MCF 10A (cell line): ENCODE measurements at places on chromosomes 2 and 18. TPM values are rescaled to one million over a fixed set of nuclear protein-coding genes. Genes with fewer than 3 reads are reported as not detected.

The TAF4B gene
- total RNA-seq: 5.8 and 9.2 TPM in 2 replicates

The UGT1A9 gene
- total RNA-seq: not detected in 2 replicates

The CGREF1 gene
- 10.9 and 12.9 TPM in 2 replicates for total RNA-seq

The SIX2 gene
- total RNA-seq: 0.96 and 1.2 TPM in 2 replicates

The SCYGR5 gene
- total RNA-seq: not detected in 2 replicates

The FN1 gene
- total RNA-seq: 564 and 636 TPM in 2 replicates

The HAAO gene
- total RNA-seq: not detected in 2 replicates

GRCh38 chr2:114546531-114546930 is 104.1 kb downstream of the DPP10 start:
- peaks cover 12% of the 10 kb centered on the region for H3K27me3 ChIP-seq
- H3K36me3 ChIP-seq: no peaks in the 10 kb centered on the region
- no peak overlapping the region for H3K4me3 ChIP-seq
- H3K4me1 ChIP-seq: peaks cover 19% of the 10 kb centered on the region
- no peak for DNase-seq

- no peak overlapping the region for H3K4me3 ChIP-seq
- no peaks in the 10 kb centered on the region for H3K36me3 ChIP-seq
- no peak for DNase-seq
- no peaks in the 10 kb centered on the region for H3K27me3 ChIP-seq
- H3K27ac ChIP-seq: no peak overlapping the region
Measured at GRCh38 chr2:181642086-181642485, 14.8 kb downstream of the CERKL start.

DNA sequence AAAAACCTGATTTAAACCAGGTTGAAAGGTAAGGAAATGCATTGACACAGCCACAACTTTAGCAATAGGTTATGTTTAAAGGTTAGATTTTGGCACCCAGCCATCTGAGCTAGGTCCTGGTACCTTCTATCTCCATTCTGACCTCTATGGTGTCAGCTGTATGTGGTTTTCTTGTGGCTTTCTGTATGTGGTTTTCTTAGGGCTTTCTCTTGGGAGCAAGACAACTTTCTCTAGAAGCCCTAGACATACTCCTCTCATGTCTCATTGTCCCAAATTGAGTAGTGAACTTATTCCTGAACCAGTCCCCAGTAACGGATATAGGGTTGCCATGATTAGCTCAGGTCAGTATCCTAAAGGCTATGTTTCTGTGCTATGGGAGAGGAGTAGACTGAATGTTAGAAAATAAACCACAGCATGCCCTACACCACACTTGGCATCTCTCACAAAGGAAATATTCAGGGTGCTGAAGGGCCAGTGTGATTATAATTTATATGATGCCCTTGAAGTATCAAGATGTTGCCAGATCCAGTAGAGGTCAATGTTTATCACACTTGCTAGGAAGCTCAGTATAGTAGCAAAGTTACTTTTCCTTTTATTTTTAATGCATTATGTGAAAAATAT is 176.1 kb downstream of the CAPN13 start:
- peaks cover 7% of the 10 kb centered on the region for H3K4me1 ChIP-seq
- no peak for DNase-seq

- H3K36me3 ChIP-seq: peaks cover 31% of the 10 kb centered on the region
- H3K27me3 ChIP-seq: no peaks in the 10 kb centered on the region
- H3K27ac ChIP-seq: no peak overlapping the region
- no peak for DNase-seq
- peaks cover 6% of the 10 kb centered on the region for H3K4me1 ChIP-seq
Measured at GRCh38 chr2:38131676-38132075, 55.7 kb upstream of the CYP1B1 start.

GRCh38 chr2:40760071-40760666 is 308.3 kb upstream of the SLC8A1 start:
- no peaks in the 10 kb centered on the region for H3K27me3 ChIP-seq
- no peaks in the 10 kb centered on the region for H3K4me1 ChIP-seq
- H3K4me3 ChIP-seq: no peak overlapping the region
- H3K36me3 ChIP-seq: no peaks in the 10 kb centered on the region

- no peak overlapping the region for H3K27ac ChIP-seq
- H3K27me3 ChIP-seq: peaks cover 11% of the 10 kb centered on the region
- DNase-seq: no peak
- H3K36me3 ChIP-seq: no peaks in the 10 kb centered on the region
- no peak overlapping the region for H3K4me3 ChIP-seq
Measured at GRCh38 chr2:3600256-3600855, 5.4 kb downstream of the COLEC11 start.

DNA sequence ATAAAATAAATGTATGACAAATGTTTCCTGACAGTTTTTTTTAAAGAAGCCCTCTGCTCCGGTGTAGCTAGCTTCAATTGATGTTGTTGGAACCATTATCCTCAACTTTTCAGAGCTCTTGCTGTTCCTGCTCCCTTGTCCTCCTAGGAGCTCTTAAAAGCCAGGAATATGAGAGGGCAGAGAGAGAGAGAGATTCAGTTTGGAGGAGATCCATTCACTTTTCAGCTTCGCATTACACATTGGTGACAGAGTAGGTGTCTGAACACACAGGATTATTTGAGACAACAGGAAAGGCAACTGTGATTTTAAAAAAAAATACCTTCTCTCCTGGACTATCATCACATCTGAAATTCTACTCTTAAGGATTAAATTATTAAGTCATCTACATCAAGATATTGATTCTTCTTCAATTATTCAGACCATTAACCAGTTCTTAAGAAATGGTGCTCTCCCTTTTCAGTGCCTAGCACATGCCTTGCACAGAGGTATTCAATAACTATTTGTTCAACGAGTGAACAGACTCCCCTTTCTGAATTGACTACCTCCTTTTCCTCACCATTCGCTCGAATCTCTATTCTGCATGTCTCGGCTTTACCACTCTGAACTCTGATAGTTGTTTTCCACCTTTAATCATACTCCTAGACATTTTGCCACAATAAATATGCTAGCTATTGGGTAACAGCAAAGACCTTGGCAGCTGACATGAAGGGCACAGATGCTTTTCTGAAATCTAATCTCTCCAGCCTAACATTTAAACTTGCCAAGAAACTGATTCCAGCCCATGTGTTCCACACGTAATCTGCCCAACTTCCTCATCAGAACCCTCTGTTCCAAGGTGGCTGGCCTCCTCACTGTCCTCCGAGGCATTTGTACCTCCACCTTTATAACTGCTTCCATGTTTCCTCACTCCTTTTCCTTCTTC is 28.6 kb upstream of the SLC35F5 start:
- no peak for DNase-seq
- H3K4me1 ChIP-seq: no peaks in the 10 kb centered on the region
- no peaks in the 10 kb centered on the region for H3K36me3 ChIP-seq

- peak; percentile 57 for DNase-seq
- H3K4me3 ChIP-seq: no peak overlapping the region
- H3K27me3 ChIP-seq: no peaks in the 10 kb centered on the region
- H3K27ac ChIP-seq: no peak overlapping the region
- H3K36me3 ChIP-seq: peaks cover 6% of the 10 kb centered on the region
Measured at GRCh38 chr2:128313091-128313836, 5.4 kb downstream of the HS6ST1 start.

GRCh38 chr2:202883987-202884675 is 12.6 kb upstream of the ICA1L start:
- no peaks in the 10 kb centered on the region for H3K27me3 ChIP-seq
- H3K4me1 ChIP-seq: no peaks in the 10 kb centered on the region
- H3K36me3 ChIP-seq: peaks cover 83% of the 10 kb centered on the region
- no peak overlapping the region for H3K27ac ChIP-seq
- DNase-seq: no peak
- H3K4me3 ChIP-seq: no peak overlapping the region

DNA sequence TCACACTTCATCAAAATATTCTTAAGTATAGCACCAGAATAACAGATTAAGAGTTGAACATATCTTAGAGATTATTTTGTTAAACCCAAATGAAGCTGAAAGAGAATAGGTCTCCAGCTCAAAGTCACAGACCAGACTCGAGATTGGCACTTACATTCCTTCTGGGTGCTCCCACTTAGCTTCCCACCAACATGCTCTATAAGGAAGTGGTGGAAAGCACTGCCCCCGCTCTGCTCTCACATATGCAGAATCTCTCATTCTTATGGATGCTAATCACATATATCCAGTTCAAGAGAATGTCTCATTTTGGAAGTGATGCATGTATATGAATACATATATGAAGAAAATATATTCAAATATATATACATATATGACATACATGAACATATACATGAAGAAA is 71.5 kb upstream of the CD226 start:
- no peak overlapping the region for H3K27ac ChIP-seq
- peaks cover 74% of the 10 kb centered on the region for H3K36me3 ChIP-seq
- DNase-seq: no peak
- no peak overlapping the region for H3K4me3 ChIP-seq
- H3K4me1 ChIP-seq: no peaks in the 10 kb centered on the region

DNA sequence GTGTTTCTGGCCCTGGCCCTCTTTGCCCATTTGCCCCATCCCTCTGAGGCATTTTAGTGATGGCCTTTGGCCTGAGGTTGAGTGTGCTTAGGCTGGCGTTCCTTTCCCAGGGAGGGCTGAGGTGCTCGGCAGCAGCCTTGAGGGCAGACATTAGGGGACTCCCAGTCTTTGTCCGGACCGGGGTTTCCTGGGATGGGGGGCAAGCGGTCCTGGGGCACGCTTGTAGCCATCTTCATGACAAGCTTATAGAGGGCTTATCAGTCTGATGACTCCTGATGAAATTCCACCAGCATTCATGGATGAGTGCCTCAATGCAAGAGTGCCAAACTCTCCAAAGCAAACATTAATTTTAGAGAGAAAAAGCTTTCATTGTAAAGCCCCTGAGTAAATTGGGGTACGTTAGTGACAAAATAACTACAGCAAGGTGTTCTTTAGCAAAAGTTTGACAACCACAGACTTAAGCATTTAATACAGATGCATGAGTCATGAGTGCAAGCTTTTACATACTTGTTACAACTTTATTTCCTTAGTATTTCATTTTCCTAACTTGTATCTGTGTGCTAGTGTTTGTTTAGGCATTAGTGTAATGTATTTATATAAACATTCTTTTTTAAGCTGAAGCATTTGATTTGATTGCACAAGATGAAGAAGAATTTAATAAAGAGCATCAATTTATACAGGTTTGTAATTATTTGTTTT is 45.6 kb downstream of the CEP192 start:
- no peak overlapping the region for H3K27ac ChIP-seq
- peaks cover 4% of the 10 kb centered on the region for H3K4me1 ChIP-seq
- no peaks in the 10 kb centered on the region for H3K27me3 ChIP-seq
- peaks cover 34% of the 10 kb centered on the region for H3K36me3 ChIP-seq

- no peak for DNase-seq
- H3K4me3 ChIP-seq: no peak overlapping the region
- H3K4me1 ChIP-seq: peaks cover 6% of the 10 kb centered on the region
- no peak overlapping the region for H3K27ac ChIP-seq
- H3K36me3 ChIP-seq: no peaks in the 10 kb centered on the region
Measured at GRCh38 chr18:74477771-74478170, 18.4 kb upstream of the CNDP2 start.

- peaks cover 78% of the 10 kb centered on the region for H3K27me3 ChIP-seq
- H3K4me1 ChIP-seq: peaks cover 18% of the 10 kb centered on the region
- H3K27ac ChIP-seq: no peak within 1 kb of the TSS
- H3K4me3 ChIP-seq: no peak within 1 kb of the TSS
- no peak for DNase-seq
- H3K36me3 ChIP-seq: no peaks in the 10 kb centered on the region
Measured at GRCh38 chr2:96325041-96325883, at the start of gene ITPRIPL1. Gene ITPRIPL1, plus strand, starts transcription at chr2:96325317. Its CDS starts 523 bp downstream, at chr2:96325840.

- no peaks in the 10 kb centered on the region for H3K4me1 ChIP-seq
- H3K4me3 ChIP-seq: no peak overlapping the region
- peaks cover 17% of the 10 kb centered on the region for H3K27me3 ChIP-seq
Measured at GRCh38 chr18:76999077-76999476, 133.5 kb downstream of the MBP start.

- H3K4me1 ChIP-seq: peaks cover 60% of the 10 kb centered on the region
- H3K27ac ChIP-seq: peak overlapping the region; percentile 7
- DNase-seq: peak; percentile 69
Measured at GRCh38 chr2:26352892-26353291, 6.3 kb upstream of the ADGRF3 start.

GRCh38 chr18:25287106-25287505 is 64.9 kb downstream of the ZNF521 start:
- no peak overlapping the region for H3K4me3 ChIP-seq
- no peak overlapping the region for H3K27ac ChIP-seq
- H3K4me1 ChIP-seq: no peaks in the 10 kb centered on the region
- no peak for DNase-seq
- no peaks in the 10 kb centered on the region for H3K36me3 ChIP-seq
- peaks cover 16% of the 10 kb centered on the region for H3K27me3 ChIP-seq

- peaks cover 37% of the 10 kb centered on the region for H3K36me3 ChIP-seq
- DNase-seq: no peak
- no peaks in the 10 kb centered on the region for H3K27me3 ChIP-seq
- H3K4me1 ChIP-seq: peaks cover 40% of the 10 kb centered on the region
Measured at GRCh38 chr18:36128907-36129299, 237 bp downstream of the SLC39A6 start.

DNA sequence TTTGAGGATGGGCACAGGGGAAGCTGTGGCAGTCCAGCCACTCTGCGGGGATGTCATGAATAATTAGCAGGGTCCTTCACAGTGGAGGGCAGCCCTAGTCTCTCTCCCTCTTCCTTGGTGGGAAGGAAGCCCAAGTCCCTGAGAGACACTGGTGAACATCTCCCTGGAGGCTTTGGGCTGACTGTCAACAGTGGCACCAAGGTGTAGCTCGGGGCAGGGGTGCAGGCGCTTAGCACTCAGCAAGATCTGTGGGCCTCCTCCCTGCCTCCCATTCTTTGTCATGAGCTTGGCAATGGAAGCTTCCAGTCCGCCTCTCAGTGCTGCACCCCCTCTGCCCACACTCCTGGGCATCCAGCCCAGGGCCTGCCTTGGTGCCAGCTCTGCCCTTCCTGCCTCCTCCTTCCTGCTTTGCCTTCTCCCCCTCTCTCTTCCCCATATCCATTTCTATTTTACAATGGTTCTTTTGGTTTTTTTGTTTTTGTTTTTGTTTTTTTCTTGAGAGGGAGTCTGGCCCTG is 59.4 kb downstream of the STEAP3 start:
- H3K36me3 ChIP-seq: no peaks in the 10 kb centered on the region
- no peaks in the 10 kb centered on the region for H3K27me3 ChIP-seq
- DNase-seq: peak; percentile 84
- H3K27ac ChIP-seq: peak overlapping the region; percentile 87
- H3K4me1 ChIP-seq: peaks cover 16% of the 10 kb centered on the region
- H3K4me3 ChIP-seq: peak overlapping the region; percentile 63

DNA sequence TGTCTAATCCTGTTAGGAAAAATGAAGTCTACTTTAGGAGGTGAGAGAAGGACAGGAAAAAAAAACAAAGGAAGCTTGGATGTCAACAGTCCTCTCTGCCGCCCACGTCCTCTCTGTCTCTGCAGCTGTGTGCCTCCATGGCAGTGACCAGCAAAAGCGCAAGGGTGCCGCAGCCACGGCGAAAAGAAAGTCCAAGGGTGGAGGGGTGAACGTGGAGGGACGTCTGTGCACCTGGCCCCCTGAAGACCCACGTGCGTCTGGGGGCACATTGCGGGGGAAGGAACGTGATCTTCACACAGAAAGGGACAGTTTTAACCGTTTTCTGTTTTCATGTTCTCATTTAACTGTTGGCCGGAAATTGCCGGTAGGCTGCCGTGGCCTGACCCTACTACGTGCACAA is 152.7 kb downstream of the MBP start:
- no peaks in the 10 kb centered on the region for H3K27me3 ChIP-seq
- no peak overlapping the region for H3K27ac ChIP-seq
- no peak for DNase-seq
- no peak overlapping the region for H3K4me3 ChIP-seq
- H3K4me1 ChIP-seq: peaks cover 5% of the 10 kb centered on the region
